AG04449 (cell line): ENCODE measurements at places on chromosomes 12 and 14.
A peak's percentile ranks its signal among the peaks of the same experiment; 100 is the strongest.

DNA sequence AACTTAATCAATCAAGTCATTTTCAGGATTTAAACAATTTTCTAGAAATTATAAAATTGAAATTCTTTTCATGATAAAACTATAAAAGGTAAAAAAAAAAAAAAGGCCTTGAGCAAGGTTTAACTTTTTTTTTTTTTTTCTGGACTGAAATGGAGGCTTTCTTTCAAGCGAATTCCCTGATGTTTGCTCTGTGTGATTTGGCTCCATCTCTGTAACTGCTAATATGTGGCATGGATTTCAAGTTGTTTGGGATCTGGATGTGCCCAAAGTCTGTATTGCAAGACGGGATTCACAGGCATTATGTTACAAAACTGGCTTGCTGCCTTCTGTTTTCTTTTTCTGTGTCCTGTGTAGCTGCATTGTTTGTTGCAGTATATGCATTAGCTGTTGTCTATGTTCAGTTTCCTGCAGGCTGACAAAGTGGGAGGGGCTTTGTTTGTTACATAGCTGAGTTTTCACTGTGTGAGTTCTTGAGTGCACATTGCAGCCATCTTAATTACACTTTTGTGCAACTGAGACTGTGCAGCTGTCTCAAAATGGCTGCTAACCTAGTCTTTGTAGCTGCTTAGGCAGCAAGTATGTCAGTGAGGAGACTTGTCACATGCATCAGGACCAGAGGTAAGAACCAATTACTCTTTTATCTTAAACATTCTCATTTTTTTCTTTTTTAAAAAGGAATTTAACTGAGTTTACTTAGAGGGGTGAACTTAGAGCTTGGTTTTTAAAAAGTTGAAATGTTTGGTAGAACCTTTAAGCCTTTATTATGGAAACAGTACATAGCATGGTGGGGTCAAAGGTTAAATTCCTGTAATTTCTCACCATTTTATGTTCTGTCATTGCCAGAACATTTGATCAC lies 19.5 kb downstream of the ATF7IP start:
- DNase-seq, result peak; percentile 75

DNA sequence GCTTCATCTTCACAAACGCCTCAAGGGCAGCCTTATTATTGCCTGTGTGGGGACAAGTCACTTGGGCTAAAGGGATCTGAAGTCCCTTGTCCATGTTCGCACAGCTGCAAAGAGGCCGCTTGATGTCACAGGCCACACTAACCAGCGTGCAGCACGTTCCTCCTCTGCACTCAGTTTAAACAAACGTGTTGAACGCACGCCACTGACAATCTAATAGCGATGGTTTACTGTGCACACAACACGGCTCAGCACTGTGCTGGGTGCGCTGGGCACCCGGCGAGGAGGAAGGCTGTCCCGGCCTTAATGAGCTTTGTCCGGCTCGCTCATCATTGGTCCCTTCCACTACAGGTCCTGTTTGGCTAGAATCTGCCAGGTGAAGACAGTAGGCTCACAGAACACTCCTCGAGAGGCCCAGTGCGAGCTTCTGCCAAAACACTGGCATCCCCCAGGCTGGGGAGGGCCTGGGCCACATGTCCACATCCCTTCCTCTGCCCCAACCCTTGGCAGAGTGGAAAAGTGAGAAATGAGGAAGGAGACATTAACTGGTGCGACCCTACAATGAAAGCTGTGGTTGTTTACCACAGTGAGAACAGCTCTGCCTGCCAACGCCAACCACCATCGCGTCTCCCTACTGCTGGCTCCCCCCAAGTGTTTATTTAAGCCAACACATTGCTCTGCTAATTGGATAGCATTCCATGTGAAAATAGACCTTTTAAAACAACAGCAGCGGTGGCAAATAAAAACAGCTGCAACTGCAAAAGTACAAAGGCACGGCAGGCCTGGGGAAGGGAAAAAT lies 113.2 kb downstream of the RBM19 start:
- DNase-seq, result no peak

GRCh38 chr14:72064501-72064900 lies 132.3 kb downstream of the RGS6 start:
- no peak for DNase-seq

GRCh38 chr14:97061198-97061597 lies 264.0 kb downstream of the VRK1 start:
- no peak for DNase-seq

DNA sequence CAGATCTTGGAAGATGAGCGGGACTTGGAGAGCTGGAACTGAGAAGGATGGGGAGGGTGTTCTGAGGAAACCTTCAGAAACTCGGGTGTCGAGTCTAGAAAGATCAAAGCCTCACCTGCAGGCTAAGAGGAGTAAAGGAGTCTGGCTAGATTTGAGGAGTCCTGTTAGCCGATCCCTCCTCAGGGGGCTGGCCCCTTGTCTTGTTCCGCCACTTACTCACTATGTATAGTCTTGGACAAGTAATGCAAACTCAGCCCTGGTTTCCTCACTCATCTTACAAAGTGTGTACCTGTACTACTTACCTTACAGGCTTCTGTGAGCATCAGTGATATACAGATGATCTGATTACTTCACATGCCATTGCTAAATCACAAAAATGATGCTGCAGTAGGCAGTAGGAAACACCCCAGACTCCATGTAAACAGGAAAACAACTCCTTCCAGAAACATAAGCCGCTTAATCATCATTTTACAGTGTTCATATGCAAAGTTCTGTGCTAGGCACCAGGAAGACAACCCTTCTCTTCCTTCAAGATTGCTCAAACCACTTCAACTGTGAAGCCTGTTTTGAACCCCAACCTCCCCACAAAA lies 2.0 kb upstream of the SPTLC2 start:
- DNase-seq, result no peak

- DNase-seq, result no peak
Measured at GRCh38 chr12:6724409-6724797, 557 bp downstream of the COPS7A start.

DNA sequence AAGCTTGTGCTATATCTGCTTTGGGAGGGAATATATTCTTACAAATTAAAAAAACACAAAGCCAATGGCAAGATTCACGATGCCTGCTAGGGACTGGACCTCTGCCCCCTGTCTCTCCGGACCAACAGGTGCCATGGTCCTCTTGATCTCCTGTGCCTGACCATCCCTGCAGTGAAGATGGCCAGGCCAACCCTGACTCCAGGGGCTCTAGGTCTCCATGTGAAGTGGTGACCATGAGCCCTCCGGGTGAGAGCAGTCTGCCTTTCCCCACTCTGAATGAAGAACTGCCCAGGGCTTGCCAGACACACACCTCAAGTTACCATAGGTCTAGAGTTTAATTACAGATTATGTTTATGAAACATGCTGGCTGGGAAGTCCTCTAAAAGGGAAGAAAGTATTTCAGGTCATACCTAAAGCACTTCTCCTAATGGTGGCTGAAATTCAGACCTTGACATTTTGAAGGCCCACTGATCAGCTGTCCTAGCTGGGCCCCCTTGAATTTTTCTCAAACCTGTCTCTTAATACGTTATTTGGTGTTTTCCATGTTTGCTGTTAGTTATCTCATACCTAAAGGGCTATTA lies 1.4 kb downstream of the ARHGDIB start:
- no peak for DNase-seq

DNA sequence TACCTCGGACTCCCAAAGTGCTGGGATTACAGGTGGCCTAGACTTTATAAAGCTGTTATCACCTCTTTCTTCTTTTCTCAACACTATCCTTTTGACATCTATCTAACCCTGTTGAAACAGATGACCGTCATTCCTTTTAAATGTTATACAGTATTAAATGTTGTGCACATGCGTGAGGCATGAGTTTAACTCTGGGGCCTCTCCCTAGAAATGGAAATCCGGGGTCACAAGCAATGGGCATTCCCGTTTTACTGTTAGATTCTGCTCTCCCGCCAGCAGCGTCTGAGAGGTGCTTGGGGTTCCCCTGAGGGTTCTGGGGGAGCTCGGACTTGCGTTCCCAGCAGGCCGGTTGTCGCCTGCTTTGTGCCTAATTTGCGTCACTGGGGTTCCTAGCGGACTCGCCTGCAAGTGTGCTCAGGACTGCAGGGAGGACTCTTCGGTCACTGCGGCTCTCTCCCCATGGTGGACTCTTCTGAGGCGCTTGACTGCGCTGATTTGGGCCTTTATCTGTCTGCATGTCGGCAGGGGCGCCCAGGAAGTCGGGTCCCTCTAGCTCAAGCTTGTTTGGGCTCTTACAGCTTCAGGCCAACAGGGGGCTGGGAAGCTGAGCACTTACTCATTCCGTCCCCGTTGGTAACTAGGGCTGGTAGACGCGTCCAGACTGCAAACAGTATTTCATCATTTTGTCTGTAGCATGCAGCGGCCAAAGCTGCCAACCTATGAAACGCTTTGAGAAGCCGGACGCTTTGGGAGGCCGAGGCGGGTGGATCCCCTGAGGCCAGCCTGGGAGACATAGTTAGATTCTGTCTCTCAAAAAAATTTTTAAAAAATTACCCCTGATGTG lies 1.2 kb upstream of the RAN start:
- peak; percentile 58 for DNase-seq

GRCh38 chr12:58079806-58080205 lies 138.4 kb downstream of the ATP23 start:
- no peak for DNase-seq

DNA sequence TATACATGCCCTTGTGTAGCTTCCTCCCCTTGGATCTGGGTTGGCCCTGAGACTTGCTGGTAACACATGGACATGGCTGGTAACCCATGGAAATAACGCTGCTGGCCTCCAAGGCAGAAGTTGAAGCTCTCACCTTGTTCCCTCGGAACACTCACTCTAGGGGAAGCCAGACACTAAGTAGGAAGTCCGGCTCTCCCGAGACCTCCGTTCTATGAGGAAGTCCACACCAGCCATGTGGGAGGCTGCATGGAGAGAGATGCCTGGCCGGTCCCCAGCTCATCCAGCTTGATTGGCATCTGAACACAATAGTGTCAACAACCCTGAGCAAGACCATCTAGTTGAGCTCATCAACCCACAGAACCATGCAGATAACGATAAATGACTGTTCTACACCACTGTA lies 39.7 kb upstream of the VRK1 start:
- DNase-seq, result no peak

DNA sequence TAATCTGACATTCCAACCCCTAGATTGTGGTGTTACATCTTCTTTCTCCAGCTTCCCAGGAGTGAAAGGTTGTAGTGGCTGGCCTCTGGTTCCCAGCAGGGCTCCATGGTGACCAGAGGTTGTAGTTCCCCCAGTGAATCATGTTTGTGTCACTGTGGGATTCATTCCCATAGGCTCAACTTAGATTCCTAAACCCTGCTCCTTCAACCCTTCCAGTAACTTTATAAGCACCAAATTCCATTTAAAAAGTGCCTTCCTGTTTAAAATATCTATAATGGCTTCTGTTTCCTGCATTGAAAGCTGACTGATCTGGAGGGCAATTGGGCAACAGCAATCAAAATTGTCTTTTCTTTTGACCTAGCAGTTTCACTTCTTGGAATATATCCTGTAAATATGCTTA lies 40.5 kb upstream of the TBC1D15 start:
- no peak for DNase-seq

- DNase-seq, result no peak
Measured at GRCh38 chr12:124663771-124664366, 96.5 kb upstream of the NCOR2 start.

DNA sequence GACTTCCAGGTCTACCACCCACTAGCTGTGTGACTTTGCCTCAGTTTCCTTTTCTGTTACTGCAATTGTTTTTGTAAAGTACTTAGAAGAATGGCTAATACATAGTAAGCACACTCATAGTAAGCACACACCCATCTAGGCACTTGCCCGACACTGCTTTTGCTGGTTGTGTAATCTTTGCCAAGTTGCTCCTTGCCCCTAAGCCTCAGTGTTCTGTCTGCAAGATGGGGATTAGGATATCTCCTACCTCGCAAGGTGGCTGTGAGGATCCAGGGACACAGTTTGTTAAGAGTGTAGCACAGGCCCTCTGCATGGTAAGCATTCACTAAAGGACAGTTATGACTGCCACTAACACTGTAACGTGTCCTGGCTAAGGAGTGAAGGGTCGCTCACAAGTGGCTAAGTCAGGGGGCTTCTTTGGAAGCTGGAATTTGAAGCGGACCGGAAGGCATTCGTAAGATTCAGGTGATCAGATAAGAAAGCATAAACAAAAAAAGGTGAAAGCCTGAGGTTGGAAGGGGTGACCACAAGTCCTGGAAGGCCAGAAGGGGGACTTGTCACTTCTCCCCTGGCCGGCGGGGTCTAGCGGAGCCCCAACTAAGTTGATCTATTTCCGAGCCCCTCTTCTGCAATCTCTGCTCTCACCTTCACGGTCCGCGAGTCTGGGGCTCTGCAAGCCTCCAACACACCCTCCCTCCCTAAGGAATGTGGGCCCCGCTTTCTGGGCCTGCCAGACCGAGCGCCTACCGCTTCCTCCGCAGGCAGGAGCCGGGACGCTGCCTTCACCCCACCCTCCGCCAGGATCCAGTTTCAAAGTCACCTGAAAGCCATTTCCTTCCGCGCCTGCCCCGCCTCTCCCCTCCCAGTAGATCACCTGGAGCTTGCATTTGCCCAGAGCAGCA lies 1.5 kb upstream of the PLEKHG3 start:
- no peak for DNase-seq

- DNase-seq, result no peak
Measured at GRCh38 chr12:85299053-85299452, 19.0 kb downstream of the ALX1 start.

GRCh38 chr12:124827588-124828184 lies 36.0 kb downstream of the SCARB1 start:
- DNase-seq, result no peak

DNA sequence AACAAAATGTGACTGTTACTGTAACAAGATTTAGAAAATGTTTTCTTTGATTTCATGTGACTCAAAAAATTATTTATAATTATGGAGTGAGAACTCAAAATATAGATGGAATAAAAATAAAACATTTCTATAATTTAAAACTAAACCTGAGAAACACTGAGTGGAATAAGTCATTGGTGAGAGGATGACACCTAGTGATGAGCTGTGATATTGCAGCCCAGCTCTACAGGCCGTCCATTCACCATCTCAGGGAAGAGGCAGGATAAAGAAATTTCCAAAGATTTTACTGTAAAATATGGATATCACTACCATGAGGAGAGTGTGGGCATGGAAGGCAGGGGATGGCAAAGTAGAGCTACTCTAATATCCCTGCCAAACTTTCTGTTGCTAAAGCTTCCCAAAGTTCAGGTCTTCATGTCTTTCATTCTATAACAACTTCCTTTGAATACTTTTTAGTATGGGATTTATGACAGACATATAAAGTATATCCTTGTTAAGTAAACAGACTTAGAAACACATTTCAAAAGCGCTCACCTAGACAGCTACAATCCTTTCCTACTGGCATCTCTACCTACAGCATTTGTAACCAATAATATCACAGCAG lies 308.0 kb downstream of the ITPR2 start:
- DNase-seq, result no peak
